Stimulated activated CD4-positive, alpha-beta T cell treated with anti-CD3 and anti-CD28 coated beads, Interleukin-4, amount 100 ng/mL, for 4 hours (primary cell): ENCODE measurements at places on chromosomes 6 and 20.

GRCh38 chr6:90173262-90173925, 123.2 kb downstream of the BACH2 start:
- no peak for DNase-seq

DNA sequence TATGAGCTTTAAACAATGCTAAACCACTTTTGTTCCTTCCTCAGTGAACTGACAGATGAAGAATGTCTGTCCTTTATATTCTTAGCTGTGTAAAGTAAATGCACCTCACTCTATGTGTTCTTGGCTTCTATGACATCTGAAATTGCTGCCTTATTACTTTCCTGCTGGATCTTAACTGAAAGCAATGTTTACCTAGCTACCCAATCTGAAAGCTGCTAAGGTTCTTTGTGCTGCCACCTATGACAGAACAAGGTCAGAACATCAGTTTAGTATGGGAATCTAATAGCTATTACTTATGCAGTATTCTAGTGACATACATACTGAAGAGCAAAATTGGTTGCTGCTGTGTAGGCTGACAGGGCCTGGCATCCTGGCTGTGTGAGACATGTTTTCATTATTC, 444.1 kb downstream of the KHDRBS2 start:
- DNase-seq, result no peak

- no peak for DNase-seq
Observed at GRCh38 chr6:2881423-2881822, 21.7 kb downstream of the SERPINB9 start.

DNA sequence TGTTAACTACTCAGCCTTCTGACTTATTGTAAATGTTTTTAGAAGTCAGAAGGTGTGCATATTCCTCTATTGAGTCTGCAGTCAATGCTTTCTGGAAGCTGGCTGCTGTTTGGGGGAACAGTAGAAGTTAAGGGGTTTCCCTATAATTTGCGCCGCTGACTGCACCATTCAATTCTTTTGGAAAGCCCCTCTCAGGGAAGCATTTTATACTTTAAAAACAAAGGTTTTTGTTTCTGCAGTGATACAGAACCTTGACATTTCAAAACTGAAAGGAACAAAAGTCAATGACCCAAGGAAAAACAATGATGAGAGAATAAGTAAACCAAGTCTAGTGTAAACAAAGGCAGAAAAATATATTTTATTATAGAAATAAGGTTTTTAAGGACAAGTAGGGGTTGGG, 120.8 kb upstream of the TNFAIP3 start:
- no peak for DNase-seq

GRCh38 chr20:59165891-59166709, 2.5 kb downstream of the ZNF831 start:
- DNase-seq, result no peak

DNA sequence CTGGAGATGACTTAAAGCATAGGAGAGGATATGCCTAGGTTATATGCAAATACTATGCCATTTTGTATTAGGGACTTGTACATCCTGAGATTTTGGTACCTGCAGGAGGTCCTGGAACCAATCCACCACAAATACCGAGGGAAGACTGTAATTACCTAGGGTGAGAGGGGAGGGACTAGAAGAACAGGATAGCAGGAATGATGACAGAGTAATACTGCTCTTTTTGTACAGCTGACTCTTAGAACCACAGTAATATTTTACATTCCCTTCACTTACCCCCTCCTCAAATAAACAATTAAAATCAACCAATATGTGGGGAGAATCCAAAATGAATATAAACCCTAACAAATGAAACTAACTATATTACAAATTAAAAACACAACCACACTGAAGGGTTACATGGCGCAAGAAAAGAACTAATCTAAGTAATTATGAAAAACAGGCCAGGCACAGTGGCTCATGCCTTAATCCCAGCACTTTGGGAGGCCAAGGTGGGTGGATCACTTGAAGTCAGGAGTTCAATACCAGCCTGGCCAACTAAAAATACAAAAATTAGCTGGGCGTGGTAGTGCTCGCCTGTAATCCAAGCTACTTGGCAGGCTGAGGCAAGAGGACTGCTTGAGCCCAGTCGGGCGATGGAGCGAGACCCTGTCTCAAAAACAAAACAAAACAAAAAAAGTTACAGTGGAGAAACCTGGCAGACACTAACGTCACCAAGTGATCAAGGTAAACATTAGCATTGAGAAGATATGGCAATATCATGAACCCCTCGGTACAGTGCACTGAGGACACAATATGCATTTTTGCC, 37.1 kb downstream of the MAP1LC3A start:
- DNase-seq, result no peak

- DNase-seq, result peak; percentile 54
Observed at GRCh38 chr6:37222125-37222967, 35.2 kb upstream of the TBC1D22B start.

DNA sequence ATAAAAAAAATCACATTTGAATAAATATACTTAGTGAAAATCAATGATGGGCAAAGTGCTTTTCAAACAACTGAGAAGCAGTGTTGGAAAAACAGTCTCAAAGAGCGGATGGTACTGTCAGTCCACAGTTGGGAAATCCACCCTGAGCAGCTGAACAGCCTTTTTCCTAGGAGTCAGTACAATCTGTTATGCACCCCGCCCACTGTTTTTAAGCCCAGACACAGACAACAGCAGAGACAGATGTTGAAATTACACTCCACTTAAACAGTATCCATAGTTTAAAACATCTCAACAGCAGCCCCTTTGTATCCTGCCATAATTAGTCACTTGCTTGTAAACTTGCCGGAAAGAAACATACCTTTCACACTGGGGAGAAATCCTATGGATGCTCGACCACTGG, 372 bp downstream of the KIAA0408 start:
- no peak for DNase-seq

- no peak for DNase-seq
Observed at GRCh38 chr6:11242711-11243110, 10.2 kb upstream of the NEDD9 start.

DNA sequence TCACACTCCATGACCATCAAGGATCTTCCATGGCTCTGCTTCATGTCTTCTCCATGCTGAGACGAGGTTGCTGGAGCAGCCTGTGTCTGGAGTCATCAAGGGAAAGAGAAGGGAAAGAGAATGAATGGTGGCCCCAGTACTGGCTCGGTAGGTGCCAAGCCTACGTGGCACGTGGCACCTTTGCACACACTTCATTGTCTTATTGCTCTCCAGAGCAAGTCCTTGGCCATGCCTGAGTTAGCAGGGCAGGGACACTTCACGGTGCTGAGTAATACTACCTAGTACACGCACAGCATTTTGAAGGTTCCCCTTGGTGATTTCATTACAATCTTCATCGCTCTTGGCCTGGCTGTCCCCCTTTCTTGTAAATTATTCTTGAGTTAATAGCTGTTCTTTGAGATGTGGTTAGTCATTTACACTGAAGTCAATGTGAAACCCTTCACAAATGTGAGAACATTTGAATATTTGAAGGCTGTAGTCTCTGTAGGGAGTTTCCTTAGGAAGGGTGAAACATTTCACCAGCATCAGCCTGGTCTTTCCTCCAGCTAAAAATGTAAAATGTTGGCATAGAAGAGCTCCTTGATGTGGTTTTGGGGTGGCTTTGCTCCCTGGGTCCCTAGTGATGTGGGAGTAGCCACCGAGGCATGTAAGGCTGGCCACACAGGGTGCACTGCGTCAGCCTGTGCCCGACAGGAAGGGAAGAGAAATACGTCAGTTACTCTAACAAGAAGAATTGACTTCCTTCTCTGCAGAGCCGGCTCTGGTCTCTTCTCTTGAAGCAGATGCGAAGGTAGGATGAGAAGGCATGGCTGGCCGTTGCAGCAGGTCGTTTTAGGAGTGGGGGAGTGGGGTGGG, at the start of gene SYTL3:
SYTL3 (plus strand) TSS at position 766 of the 855 bp plus-strand sequence. CDS start 13,215 bp downstream, outside the sequence.
- peak; percentile 61 for DNase-seq

GRCh38 chr6:146679386-146679785, 80.6 kb downstream of the ADGB start:
- no peak for DNase-seq

GRCh38 chr6:168803874-168804273, 362.9 kb downstream of the SMOC2 start:
- DNase-seq, result no peak

GRCh38 chr6:82057846-82058554, 189.5 kb downstream of the IBTK start:
- no peak for DNase-seq

GRCh38 chr6:119527231-119527578, 177.6 kb upstream of the MAN1A1 start:
- no peak for DNase-seq

- no peak for DNase-seq
Observed at GRCh38 chr20:25318471-25319240, 70.8 kb downstream of the PYGB start.

- no peak for DNase-seq
Observed at GRCh38 chr20:44703183-44703925, 11.8 kb upstream of the CCN5 start.
